Amniotic stem cell (primary cell): ENCODE measurements at places on chromosomes 12 and 14.

- no peak for DNase-seq
Measured at GRCh38 chr12:32265951-32266350, 133.4 kb upstream of the FGD4 start.

DNA sequence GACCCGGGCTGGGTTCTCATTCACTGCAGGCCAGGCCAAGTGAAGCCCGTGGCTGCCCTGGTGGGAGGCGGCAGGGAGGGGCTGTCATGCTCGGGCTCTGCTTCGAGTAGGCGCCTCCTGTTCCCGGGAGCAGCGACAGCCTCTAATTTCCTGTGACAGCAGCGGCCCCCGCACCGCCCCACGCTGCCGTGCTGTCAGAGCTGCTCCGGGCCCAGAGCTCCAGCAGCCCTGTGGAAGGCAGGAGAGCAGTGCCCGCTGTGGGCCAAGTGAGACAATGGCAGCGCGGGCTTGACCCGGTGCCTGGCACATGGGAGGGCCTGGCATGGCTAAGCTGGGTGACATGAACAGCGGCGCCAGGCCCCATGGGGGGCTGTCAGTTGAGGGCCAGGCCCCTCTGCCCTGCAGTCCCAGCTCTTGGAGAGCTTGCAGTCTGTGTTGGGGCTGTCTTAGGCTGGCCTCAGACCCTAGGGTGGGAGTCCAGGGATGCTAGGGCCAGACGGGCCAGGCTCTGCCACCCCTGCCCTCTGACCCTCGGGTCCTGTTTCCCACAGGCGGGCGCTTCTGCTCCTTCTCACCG, 5.1 kb downstream of the TRMT61A start:
- no peak for DNase-seq

DNA sequence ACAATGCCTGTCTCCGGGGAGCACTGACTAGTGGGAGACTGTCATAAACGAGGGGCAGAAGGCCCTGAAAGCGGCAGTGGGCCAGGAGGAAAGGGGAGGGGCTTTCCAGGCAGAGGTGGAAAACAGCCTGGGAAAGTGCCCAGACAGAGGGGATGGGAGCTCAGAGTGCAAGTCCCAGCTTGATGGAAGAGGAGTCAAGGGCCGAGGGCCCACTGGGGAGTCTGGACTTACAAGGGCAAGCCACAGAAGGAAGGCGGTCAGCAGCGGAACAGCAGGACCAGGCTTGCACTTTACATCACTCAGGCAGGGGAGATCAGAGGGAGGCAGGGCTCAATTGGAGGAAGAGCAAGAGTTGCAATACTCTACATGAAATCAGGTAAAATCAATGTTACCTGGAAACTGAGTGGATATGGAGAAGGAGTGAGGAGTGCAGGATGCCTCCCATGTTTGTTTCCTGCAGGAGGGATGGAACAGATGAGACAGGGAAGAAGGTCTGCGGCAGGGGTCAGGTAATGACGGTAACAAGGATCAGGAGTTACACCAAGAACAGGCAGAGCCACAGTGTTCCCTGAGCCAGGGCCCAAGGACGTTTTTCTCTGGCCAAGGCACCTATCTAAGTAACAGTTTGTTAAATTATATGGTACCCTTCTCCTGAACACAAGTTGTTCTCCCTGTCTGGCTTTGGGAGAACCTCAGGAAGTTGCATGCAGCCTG, 23.8 kb downstream of the PXN start:
- no peak for DNase-seq

DNA sequence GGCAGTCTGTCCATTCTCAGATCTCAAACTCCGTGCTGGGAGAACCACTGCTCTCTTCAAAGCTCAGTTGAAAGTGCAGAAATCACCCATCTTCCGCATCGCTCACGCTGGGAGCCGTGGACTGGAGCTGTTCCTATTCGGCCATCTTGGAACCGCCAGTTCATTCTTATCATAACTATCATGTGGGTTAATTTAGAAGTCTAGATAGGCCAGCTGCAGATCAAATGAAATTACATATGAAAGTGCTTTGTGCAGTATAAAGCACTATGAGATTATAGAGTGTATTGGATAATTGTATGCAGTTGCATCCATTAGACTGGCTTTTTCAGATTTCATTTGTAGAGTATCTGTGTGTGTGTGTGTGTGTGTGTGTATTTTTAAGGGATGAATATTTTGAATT, 57.8 kb downstream of the PRORP start:
- no peak for DNase-seq
